ENCODE measurements at places on chromosomes 1 and 21.

- no peaks in the 10 kb centered on the region for H3K36me3 ChIP-seq
- peaks cover 4% of the 10 kb centered on the region for H3K4me1 ChIP-seq
Observed at GRCh38 chr1:18110598-18110939, 3.0 kb downstream of the IGSF21 start.

DNA sequence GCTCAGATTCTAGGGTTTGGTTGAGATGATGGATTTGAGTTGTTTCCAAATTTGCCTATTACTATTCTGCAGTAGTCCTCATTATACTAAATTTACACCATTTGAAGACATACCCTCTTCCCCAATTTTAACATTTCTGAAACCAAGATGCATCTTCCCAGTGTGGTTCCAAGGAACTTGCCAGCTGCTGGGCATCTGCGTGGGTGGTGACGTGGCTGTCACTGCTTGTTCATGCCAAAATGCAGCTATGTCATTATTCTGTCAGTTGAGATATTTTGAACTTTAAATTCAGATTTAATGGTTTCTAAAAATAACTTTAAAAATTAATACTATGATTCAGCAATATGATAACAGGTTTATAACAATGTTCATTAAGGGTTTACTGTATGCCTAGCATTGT, 1.2 kb downstream of the ZFP69 start:
- H3K27ac ChIP-seq = no peak overlapping the region
- H3K27me3 ChIP-seq = no peaks in the 10 kb centered on the region
- peak overlapping the region; percentile 69 for H3K4me3 ChIP-seq

DNA sequence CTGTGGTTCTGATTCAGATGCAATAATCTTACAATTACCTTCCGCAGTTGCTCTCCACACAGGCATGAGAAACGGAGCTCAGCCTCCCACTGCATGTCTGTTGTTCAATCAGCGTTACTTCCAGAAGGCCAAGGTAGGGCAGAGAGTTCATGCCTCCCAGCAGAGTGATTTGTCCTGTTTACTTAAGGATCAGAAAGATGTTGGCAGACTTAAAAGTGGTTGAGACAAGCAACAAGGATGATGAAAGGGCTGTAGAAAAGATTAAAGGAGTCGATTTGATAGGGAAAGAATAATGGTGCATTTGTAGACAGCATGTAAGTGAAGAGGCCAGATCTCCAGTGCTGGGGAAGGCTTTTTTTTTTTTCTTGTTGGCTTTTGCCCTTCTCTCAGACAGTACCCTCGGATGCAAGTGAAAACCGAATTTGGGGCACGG, 26.6 kb downstream of the ARMH1 start:
- peaks cover 16% of the 10 kb centered on the region for H3K4me1 ChIP-seq
- DNase-seq = no peak
- H3K27ac ChIP-seq = no peak overlapping the region
- peaks cover 2% of the 10 kb centered on the region for H3K27me3 ChIP-seq
- H3K4me3 ChIP-seq = no peak overlapping the region

DNA sequence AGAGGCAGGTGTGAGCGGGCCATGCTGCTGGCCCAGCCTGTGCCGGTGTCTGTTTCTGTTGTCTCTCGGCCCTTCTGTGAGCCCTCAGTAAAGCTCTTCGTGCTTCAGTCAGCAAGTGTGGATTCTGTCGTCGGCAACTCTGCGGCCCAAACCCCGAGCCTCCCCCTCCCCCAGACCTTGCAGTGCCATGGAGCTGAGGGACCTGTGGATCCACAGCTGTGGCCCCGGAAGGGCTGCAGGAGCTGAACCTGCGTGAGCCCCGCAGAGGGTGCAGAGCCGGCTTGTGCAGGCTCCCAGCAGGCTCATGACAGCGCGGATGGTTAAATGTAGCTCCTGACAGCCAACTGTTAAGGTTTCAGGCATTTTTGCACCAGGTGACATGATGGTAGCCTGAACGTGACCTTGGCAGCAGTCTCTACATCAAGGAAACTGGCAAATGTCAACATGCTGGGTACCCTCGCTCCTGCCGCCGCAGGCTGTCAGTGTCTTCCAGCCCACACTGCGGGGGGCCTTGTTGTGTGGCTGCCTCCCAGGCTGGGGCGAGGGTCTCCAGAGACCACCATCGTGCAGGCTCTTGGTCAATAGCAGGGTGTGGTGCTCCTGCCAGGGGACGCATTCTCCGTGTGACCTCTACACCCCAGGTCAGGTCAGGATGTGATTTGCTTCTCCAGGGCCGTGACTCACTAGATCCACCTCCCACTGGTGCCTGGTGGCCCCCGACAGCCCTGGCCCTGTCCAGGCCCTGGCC, 7.0 kb downstream of the LRRC3 start:
- H3K4me1 ChIP-seq = no peaks in the 10 kb centered on the region
- DNase-seq = no peak
- H3K27me3 ChIP-seq = no peaks in the 10 kb centered on the region
- H3K4me3 ChIP-seq = no peak overlapping the region

DNA sequence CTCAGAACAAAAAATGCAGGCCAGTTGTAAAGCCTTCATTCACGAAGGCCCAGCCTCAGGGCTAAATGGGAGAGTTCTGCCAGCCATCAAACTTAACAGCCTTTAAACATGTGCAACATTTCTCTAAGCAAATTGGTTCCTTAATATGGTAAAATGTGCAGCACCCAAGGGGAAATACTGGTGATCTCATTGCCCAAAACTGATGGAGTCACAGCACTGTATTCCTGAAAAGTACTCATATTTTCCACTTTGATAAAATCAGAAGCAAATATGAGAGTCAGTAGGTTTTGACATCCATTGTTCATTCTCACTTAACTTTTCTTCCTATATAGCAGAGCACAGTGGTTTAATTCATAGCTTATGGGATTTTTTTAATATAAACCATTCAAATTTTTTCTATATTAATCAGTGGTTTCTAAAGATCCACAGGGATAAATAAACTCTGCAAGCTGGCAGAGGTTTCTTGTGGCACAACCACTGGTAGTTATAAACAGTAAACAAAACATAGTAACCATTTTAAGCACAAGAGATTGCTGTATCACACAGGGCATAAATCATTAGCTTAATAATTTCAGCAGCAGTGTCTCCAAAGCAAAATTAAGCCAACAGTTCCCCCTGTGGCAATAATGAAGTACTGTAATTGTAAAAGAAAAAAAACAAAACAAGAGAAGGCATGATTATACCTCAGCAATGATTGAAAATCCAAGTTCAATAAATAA, 106.9 kb upstream of the LYPLAL1 start:
- H3K27me3 ChIP-seq = no peaks in the 10 kb centered on the region
- no peak for DNase-seq
- no peak overlapping the region for H3K27ac ChIP-seq
- H3K4me3 ChIP-seq = no peak overlapping the region

DNA sequence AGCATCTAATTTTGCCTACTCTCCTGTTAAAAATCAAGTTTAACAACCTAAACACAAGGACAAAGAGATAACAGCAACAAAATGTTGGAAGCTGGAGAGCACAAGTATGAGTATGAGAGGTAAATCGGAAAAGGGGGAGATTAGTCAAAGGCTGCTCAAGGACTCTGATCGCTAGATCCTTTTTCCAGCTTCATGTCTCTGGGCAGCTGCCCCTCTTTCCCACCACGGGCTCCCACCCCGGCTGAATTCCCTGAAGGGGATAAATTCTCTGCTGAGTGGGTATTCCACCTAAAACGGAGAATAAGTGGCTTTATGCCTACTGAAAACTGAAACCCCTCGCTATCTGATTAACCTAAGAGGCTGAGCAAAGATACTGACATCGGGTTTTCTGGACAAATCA, 696 bp upstream of the CTBS start:
- H3K4me3 ChIP-seq = peak overlapping the region; percentile 97
- peaks cover 39% of the 10 kb centered on the region for H3K4me1 ChIP-seq
- DNase-seq = no peak
- peaks cover 39% of the 10 kb centered on the region for H3K36me3 ChIP-seq

GRCh38 chr21:35005560-35006224, 43.4 kb downstream of the RUNX1 start:
- DNase-seq = no peak
- H3K36me3 ChIP-seq = peaks cover 59% of the 10 kb centered on the region
- H3K27me3 ChIP-seq = no peaks in the 10 kb centered on the region
- no peak overlapping the region for H3K4me3 ChIP-seq
- peaks cover 55% of the 10 kb centered on the region for H3K4me1 ChIP-seq

DNA sequence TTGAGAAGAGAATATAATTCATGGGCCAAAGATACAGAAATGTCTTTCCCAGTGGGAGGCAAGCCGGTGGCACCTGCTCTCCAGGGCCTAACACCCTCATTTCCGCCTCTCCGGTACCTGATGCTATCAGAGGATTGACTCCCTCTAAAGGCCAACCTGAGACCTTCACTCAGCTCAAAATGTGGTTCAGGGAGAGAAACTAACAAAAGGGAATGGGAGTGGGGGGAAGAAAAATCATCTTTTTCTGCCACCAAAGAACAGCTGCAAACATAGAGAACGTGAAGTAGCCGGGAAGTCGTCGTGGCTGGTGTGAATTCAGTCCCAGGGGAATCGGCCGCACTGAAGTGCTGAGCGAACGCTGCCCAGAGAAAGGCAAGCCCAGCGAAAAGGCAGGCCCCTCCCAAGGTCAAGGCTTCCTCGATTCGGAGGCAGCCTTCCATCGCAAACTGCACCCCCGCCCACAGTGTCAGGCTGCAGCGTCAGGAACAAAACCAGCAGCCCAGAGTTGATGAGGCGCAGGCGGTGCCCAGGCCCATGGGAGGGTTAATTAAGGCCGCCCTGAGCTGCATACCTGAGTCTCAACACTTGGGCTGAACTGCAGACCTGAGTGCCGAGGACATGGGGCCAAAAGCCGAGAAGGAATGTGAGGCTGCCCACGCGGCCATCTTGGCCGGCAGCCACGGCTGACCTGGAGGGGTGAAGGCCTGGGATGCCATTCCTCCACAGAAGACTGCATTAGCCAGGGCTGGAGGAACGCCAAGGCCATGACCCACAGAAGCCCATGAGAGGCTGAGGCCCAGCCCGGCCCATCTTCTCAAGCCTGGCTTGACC, 160.2 kb downstream of the PSMG1 start:
- H3K36me3 ChIP-seq = no peaks in the 10 kb centered on the region
- H3K4me1 ChIP-seq = no peaks in the 10 kb centered on the region
- no peak overlapping the region for H3K4me3 ChIP-seq
- H3K27me3 ChIP-seq = peaks cover 3% of the 10 kb centered on the region

DNA sequence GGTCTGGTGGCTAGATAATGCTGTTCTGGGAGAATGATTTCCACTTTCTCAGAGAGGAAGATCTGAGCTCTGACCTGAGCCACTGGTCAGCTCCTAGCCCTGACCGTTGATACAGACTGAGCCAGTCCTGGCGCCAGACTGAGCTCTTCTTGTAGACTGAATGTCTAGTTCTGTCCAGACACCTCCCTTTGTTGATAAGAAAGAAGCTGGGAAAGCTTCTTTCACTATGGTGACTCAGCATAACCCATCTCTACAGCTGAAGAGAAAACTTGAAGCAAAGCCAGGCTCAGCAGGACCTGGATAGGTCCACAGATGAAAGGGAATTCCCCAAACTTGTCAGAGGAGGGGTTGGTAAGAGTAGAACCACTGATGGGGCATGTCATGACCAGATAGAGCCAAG, 9.9 kb upstream of the TRABD2B start:
- H3K4me1 ChIP-seq = no peaks in the 10 kb centered on the region
- H3K4me3 ChIP-seq = no peak overlapping the region

All from activated CD4-positive, alpha-beta memory T cell treated with anti-CD3 and anti-CD28 coated beads, Interleukin-2, amount 10 ng/mL, durations not matched to agents 7 days and 5 days (primary cell).